ENCODE measurements at places on chromosomes 11 and 22.
A peak's percentile ranks its signal among the peaks of the same experiment; 100 is the strongest.

DNA sequence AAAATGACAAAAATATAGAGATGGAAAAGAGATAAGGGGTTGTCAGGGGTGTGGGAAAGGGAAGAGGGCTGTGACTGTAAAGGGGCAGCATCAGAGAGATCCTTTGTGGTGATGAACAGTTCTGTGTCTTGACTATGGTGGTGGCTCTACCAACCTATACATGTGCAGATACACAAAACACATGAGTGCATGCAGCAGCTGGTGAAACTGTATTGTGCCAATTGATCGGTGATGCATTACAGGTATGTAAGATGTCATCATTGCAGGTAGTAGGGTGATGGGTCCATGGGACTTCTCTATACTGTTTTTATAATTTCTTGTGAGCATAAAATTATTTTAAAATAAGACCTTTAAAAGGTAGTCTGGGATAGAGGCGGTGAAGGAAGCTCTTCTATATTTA, 24.1 kb upstream of the ZDHHC13 start:
- no peak for DNase-seq

- no peak for DNase-seq
Measured at GRCh38 chr11:78552881-78553280, 21.8 kb downstream of the NARS2 start.

- DNase-seq = no peak
Measured at GRCh38 chr11:34996958-34997357, 80.5 kb downstream of the PDHX start.

DNA sequence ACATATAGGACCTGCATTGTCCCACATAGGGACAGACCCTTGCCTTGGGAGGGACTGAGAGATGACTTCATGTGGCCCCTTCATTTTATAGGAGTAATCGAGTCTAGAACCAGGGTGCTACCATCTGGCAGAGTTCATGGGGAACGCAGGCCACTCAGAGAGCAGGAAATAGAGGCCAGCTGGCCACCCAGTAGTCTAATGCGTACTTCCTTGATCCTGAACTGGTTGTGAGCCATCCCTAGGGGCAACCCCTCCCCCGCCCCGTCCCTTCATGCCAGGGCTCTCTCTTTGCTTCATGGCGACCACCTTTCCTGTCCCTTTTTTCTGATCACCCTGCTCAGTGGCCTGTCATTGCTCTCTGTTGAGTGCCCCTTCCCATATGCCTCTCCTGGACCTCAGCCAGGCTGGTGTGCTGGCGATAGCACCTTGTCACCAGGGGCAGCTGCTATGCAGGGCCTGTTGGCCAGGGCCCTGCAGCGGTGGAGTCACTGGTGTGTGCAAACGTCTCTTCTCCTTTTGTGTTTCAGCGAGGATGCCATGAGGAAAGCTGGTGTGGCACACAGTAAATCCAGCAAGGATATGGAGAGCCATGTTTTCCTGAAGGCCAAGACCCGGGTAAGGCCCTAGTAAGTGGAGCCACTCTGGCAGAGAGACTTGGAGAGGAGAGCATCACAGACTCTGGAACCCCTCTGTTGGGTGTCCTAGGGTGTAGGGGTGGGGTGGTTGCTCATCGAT, 29.3 kb downstream of the MED15 start:
- no peak for DNase-seq

GRCh38 chr11:133082453-133082781, 449.9 kb downstream of the OPCML start:
- no peak for DNase-seq

GRCh38 chr22:19041704-19042074, 80.5 kb downstream of the DGCR2 start:
- DNase-seq = no peak

GRCh38 chr22:28930357-28931007, 47.1 kb downstream of the ZNRF3 start:
- DNase-seq = no peak

GRCh38 chr11:30196400-30197206, 34.2 kb upstream of the FSHB start:
- DNase-seq = peak; percentile 2

DNA sequence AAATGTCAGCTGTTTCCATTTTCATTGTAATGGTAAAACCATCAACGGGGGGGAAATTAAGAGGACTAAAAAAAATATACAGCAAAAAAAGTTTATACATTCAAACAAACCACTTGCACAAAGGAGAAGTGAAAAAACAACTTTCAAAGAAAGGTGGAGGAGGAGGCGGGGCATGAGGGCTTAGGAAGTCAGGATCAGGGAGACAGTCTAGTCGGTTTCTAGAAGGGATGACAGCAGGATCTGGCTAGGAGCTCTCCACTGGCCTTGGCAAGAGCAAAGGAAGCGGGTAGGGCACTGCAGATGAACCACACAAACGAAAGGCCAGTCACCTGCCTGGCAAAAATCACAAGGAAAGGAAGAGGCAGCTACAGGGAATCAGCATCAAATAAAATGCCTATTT, 31.0 kb downstream of the NAP1L4 start:
- no peak for DNase-seq

DNA sequence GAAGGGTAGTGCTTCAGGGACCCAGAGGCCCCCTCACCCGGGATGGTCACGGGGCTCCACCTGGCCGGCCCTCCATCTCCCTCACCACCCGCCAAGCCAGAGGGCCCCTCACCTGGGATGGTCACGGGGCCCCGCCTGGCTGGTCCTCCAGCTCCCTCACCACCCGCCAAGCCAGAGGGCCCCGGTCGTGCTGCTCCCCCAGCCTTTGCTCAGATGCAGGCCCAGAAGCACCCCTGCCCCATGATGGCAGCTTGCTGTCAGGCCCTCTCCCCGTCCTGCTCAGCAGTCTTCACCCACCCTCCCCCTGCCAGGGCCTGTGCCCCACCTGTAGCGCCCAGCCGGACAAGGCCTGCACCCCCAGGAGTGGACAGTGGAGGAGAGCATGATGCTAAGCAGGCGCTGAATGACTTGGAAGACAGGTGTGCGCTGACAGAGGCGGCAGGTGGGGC, 7.3 kb downstream of the DENND6B start:
- DNase-seq = no peak

DNA sequence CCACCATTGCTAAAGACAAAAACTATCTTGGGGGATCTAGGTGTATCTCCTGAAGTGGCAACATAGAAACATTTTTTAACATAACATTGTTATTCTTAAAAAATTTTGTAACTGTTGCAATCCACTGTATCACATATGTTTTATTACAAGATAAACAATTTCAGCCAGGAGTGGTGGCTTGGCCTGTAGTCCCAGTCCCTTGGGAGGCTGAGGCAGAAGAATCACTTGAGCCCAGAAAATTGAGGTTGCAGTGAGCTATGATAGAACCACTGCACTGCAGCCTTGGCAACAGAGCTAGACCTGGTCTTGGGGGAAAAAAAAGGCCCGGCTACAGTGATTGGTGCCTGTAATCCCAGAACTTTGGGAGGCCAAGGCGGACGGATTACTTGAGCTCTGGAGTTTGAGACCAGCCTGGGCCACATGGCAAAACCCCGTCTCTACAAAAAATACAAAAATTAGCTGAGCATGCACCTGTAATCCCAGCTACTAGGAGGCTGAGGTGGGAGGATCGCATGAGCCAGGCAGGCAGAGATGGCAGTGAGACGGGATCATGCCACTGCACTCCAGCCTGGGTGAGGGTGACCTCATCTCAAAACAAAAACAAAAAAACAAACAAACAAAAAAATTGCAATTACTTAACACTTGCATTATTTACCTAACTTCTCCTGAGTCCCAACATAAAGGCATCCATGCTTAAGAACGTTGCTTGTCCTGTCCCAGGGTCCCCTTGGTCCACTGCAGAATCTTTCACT, 1.5 kb upstream of the DEPDC5 start:
- no peak for DNase-seq

- no peak for DNase-seq
Measured at GRCh38 chr11:95354304-95354703, 123.3 kb upstream of the SESN3 start.

- DNase-seq = no peak
Measured at GRCh38 chr11:117554601-117555333, 227.1 kb downstream of the CEP164 start.

GRCh38 chr11:87180742-87181141, 143.0 kb downstream of the TMEM135 start:
- no peak for DNase-seq

- no peak for DNase-seq
Measured at GRCh38 chr11:79242616-79243015, 198.2 kb downstream of the TENM4 start.

- DNase-seq = peak; percentile 47
Measured at GRCh38 chr22:37095113-37095512, 14.4 kb downstream of the TMPRSS6 start.

GRCh38 chr11:126282361-126282735, 545 bp upstream of the TIRAP start:
- DNase-seq = no peak

DNA sequence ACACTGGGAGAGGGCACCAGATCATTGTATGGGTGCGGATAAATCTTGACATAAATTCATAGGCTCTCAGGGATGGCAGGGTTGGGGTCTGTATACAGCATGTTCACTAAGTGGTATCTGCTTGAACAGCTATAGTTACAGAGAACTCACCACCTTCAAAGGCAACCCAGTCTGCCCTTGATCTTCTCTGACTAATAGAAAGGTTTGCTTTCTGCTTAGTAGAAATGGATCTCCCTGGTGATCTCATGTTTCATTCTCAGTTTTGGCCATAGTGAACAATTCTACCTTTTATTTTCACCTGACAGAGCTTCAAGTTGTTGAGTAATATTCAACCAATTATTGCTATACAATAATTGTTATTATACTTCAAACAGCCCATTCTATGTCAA, 32.4 kb downstream of the CNTF start:
- DNase-seq = no peak

- no peak for DNase-seq
Measured at GRCh38 chr11:30855383-30856006, 269.3 kb upstream of the MPPED2 start.

- no peak for DNase-seq
Measured at GRCh38 chr22:25569361-25569760, 4.9 kb downstream of the GRK3 start.

GRCh38 chr22:25048659-25049647, 96.4 kb downstream of the KIAA1671 start:
- DNase-seq = peak; percentile 48

DNA sequence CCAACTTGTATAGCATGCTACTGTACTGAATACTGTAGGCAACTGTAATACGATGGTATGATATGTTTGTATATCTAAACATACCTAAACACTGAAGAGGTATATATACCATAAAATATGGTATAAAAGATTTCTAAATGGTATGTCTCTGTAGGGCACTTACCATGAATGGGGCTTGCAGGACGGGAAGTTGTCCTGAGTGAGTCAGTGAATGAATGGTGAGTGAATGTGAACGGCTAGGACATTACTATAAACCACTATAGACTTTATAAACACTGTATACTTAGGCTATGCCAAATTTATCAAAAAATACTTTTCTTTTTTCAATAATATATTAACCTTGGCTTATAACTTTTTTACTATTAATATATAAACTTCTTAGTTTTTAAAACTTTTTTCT, 66.8 kb downstream of the ZC3H12C start:
- DNase-seq = no peak

DNA sequence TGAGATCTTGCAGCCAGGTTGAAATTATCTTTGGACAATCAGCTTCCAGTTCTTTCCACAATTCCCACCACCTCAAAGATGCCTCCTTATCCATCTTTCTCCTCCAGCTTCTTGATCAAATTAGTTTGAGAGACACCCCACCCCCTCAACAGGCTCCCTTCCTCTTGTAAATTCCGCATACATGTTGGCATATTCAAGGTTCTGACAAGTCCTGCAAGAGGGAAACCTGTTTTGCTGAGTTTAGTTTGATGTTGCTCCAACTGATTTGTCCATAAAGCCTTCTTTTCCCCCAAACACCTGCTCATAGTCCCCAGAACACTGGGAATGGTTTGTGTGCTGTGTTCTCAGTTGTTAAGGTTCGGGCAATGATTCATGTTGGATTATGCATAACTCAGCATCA, 73.6 kb downstream of the MYO18B start:
- no peak for DNase-seq

GRCh38 chr11:62575156-62575555, 1.5 kb upstream of the EEF1G start:
- no peak for DNase-seq

- DNase-seq = no peak
Measured at GRCh38 chr11:62646825-62647608, 604 bp upstream of the GANAB start.

DNA sequence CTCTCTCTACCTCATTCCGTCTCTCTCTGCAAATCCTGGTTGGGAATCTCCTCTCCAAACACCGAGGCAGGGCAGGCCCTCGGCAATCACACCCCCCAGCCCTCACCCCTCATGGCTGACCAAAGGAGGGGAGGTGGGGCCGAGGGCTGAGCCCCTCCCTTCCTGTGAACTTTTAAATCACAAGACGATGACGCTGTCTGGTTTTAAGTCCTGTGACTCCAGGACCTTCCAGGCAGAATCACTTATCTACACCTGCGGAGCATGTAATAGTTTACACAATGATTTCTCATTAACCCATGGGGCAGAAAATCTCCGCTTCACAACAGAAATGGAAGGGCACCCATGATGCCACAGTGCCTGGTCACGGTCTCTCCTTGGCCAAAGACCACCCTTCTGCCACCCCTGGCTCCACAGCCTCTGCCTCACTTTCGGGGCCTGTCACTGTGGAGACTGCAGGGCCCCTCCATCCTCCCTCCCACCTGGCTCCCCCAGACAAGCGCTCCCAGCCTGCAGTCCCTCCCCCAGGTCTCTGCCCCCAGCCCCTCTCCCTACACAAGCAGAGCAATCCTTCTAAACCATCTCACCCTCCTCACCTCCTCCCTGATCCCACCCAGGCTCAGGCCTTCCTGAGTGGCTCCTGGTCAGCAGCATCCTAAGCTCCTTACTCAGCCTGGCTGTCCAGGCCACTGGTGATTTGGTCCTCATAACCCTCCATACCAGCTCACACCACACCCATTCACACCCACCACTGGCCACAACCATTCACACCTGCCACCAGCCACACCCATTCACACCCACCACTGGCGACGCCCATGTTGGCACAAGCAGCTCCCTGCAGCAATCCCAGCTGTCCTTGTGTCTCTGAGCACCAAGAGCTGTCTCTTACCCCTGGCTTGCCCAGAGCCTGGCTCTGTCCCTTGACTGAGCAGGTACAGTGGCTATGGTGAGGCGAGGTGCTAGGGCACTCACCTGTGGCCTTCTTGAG, 30.7 kb upstream of the ARFGAP3 start:
- DNase-seq = no peak

DNA sequence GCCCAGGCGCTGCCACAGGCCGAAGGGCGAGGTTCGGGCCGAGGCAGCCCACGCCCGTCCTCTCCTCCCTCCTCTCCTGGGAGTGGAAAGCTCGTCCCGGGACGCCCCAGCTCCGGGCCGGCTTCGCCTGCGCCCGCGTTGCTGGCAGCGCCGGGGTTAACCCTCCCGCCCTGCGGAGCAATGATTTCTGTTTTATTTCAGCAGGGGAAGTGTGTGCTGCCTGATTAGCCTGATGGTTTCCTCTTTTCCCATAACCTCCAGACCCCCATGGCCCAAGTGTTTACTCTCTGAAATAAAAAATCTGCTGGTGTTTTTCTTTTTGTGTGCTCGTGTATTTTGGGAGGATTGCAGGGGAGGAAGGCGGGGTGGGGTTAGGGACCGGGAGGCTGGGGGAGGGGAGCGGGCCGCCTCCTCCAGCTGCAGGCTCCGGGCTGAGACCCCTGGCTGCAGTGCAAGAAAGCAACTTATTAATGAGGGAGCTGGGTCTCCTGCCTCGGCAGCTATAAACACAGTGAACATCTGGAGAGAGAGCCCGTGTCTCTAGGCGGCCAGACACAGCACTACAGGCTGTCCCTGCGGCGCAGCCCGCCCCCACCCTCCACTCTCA, 38.6 kb downstream of the ETS1 start:
- no peak for DNase-seq

GRCh38 chr11:1548221-1549070, 23.6 kb downstream of the DUSP8 start:
- no peak for DNase-seq

All from stimulated activated CD8-positive, alpha-beta memory T cell treated with anti-CD3 and anti-CD28 coated beads, Interleukin-7, amount 100 ng/mL, for 24 hours (primary cell).